Thoracic aorta endothelial cell (primary cell): ENCODE measurements at places on chromosomes 4 and X. TPM values are rescaled to one million over a fixed set of nuclear protein-coding genes. Genes with fewer than 3 reads are reported as not detected.

KLHL13 gene
- 19.0 and 22.1 TPM in 2 replicates for total RNA-seq

ASB5 gene
- total RNA-seq = not detected in 2 replicates

TREX2 gene
- 1.0 and 1.2 TPM in 2 replicates for total RNA-seq

PCDH11X gene
- total RNA-seq = under 0.01 and 0.22 TPM in 2 replicates

JCHAIN gene
- total RNA-seq = not detected in 2 replicates
